ENCODE measurements at places on chromosomes 11 and 22.

DNA sequence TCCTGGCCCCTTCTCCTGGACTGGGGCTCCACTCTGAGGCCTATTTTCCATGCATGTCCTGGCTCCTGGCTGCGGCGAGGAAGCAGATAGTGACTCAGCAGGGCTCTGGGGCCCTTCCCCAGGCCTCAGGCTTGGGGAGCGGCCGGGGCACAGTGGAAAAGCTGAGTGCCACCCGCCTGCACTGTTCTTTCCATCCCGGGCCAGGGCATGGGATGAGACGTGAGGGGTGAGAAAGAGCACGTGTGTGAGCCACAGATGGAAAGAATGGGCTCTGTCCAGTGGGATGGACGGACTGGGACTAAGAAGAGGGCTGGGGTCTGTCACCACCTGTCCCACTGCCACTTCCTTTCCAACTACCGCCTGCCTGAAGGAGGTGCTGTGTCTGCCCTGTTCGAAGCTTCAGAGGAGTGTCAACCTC, 12.8 kb downstream of the SLC37A2 start:
- DNase-seq = no peak

DNA sequence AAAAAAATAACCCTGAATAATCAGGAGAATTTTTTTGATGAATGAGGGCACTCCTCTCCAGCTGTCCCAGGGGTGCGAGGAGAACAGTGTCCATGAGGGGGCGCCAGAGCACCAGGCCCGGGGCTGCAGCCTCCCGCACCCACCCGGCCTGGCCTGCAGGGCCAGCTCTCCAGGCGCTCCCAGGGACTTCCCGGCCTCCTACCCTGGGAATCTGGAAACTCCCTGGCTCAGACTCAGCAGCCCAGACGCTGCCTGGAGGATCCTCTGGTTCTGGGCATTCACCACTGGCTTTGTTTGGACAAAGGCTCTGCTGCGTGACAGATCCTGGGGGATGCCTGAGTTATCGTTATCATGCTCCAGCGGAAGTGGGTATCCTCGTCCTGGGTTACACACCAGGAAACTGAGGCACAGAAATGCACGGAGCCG, 31.0 kb downstream of the MCM5 start:
- peak; percentile 71 for DNase-seq

DNA sequence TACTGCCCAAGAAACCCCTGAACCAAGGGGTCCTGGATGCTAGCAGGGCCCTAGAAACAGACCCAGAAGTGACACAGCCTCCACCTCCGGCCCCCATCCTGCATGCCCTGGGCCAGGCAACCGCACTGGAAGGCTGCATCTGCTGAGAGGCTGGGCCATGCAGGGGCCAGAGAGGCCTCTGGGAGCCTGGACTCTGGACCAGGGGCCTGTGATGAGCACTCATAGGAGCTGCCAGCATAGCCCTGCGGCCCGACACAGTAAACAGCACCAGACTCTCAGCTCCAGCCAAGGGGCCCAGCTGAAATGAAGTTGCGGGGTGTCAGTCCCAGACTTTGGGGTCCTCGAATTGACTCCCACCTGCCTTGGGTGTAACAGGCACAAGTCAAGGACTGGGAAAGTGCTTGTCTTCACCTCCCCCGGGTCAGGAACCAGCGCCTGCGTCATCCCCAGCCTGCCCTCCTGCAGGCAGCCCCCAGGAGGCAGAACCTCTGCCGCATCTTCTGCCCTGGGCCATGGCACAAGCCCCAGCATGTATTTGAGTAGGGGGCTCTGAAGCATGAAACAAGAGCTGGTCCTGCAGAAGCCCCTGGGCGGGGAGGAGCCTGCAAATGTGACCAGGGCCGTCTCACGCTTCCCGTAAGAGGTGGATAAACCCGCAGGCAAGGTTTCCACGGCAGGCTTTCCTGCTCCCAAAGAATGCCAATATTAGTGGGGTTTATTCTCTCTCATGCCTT, 25.2 kb upstream of the CCND1 start:
- DNase-seq = no peak

DNA sequence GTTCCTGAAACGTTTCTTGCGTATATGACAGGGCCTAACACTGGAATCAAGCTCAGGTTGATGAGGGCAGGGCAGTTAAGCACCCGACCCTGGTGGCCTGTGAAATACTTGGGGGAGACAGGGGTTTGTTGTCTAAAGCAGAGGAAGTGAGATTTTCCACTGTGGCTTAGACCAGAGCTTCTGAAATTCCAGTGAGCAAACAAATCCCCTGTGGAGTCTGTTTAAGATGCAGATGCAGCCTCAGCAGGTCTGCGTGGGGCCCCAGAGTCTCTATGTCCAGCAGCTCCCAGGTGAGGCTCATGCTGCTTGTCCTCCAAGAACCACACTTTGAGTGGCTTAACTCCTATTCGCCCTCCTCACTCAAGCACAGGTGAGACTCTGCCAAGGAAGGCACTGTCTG, 39.1 kb upstream of the PRAME start:
- no peak for DNase-seq

DNA sequence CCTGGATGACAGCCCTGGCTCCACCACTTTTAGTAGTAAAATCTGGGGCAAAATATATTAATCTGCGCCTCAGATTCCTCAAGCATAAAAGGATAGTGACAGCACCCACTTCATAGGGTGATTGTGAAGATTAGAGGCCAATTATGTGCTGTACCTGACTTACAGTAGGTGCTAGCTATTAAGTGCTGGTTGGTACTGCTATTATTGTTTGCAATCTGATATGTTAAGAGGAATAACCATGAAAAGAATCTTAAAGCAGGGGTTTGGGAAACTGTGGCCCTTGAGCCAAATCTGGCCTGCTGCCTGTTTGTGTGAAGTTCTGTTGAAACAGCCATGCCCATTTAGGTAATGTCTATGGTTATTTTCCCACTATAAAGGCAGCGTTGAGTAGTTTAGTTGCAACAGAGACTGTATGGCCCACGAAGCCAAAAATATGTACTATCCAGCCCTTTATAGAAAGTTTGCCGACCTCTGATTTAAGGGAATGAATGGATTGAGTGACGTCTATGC, 44.7 kb upstream of the MN1 start:
- DNase-seq = no peak

DNA sequence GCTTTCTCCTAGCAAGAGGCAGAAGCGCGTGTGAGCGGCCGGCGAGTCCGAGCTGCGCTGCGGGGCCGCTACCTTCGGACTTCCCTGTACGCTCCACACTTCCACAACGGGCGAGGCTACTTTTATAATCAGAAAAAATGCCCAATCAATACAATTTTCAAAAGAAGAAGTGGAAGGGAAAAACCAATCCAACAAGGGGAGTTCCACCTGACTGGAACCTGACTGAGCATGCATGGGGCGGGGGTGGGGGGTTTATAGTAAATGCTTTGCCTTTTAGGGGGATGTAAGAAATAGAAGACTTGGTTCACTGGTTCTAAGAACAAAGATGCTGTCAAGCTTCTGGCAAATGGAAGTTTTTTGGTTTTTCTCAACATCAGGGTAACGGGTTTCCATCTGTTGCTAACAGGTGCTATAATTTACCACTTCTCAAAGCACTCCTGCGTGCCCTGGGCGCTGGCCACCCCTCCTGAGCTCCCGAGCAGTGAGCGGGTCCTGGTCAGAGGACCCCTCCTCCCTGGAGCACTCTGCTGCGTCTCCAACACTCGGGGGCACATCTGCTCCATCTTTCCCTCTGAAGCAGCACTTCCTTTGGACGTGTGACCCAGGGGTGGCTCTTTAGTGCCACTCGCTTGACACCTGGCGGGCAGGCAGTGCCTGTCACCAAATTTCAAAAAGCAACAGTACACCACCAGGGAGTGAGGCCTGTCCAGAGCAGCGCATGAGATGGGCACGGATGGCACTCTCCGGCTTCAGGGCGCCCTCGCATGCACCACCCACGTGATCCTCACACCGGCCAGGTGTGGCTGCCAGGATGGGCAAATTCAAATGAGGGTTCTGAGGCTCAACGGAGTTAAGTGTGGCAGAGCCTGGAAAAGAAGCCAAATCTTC, 21.6 kb upstream of the BID start:
- no peak for DNase-seq

DNA sequence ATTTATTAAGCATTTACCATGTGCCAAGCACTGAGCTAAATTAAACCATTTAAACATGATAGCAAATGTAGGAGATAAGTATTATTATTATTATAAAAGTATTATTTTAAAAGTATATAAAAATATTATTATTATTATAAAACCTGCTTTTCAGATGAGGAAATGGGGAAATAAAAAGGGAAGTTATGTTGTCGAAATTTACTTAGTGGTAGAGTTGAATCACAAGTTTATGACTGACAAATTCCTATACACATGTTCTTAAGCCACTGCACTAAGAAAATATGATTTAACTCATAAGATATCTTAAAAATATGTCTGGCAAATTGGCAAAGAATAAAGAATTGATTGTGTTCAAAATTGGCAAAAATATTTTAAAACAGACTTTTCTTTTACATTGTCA, 53.8 kb downstream of the CASP12 start:
- DNase-seq = no peak

GRCh38 chr11:124075841-124076651, 34.9 kb upstream of the OR10G7 start:
- peak; percentile 22 for DNase-seq

Data from activated naive CD4-positive, alpha-beta T cell treated with anti-CD3 and anti-CD28 coated beads for 36 hours (primary cell).